Myocyte (in vitro differentiated cells): ENCODE measurements at places on chromosomes 3 and 15. TPM values are rescaled to one million over a fixed set of nuclear protein-coding genes. Genes with fewer than 3 reads are reported as not detected.

- no peak for DNase-seq
These were observed 1.2 kb downstream of the HAUS2 start for GRCh38 chr15:42549741-42550392.

DNA sequence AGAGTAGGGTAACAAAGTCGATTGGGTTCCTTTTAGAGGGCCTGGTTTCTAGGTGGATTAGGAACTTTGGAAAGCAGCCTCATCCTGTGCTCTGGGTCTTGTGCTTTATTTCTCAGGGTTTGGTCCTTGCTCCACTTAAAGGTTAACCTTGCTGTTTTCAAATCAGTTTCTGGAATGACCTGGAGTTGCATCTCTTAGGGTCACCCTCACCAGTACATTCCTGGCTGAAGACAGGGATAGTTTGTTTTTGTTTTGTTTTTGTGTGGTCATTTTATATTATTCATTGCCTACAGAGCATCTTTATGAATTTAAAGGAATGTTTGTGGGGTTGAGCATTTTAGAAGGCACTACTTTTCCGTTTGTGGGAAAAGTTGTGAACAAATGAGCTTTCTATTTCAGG lies 45.5 kb upstream of the ZNF280D start:
- no peak for DNase-seq

Gene ITIH1
- total RNA-seq: not detected in 2 replicates

- no peak for DNase-seq
These were observed 6.8 kb upstream of the KBTBD12 start for GRCh38 chr3:127908202-127908601.

DNA sequence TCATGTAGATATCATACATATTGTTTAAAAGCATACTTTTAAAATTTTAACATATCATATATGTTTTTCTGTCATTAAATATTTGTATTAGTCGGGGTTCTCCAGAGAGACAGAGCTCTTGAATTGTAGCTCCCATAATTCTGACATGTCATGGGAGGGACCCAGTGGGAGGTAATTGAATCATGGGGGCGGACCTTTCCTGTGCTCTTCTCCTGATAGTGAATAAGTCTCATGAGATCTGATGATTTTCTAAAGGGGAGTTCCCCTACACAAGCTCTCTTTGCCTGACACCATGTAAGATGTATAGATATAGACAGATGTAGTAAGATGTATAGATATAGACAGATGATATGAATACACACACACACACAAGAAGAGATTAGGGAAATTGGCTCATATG lies 161.2 kb upstream of the ABI3BP start:
- DNase-seq: no peak

Gene GNAT1
- 1.9 and 4.4 TPM in 2 replicates for total RNA-seq

GRCh38 chr3:179450261-179450701 lies 989 bp downstream of the GNB4 start:
- DNase-seq: peak; percentile 39

DNA sequence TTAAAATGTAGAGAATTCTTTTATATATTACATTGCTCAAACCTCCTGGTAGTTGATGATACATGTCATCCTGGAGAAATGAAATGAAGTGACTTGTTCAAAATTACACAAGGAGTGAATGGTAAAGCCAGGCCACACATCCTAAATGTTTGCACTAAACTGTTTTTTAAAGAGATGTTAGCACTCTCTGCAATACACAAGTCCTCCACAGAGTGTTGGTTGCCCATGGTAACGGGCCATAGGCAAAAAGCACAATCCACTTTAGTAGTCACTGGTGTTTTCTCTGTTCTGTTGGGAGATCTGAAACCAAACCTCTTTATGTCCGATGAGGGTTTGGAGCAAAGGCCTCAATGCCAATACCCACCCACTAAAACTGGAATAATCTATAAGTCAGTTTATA lies 907.4 kb downstream of the NTRK3 start:
- no peak for DNase-seq

Gene GRK7
- 0.05 and 0.08 TPM in 2 replicates for total RNA-seq
